BE2C (cell line): ENCODE measurements at places on chromosomes 5 and 9.

- peak; percentile 67 for DNase-seq
These were observed 555.5 kb downstream of the CDH9 start for GRCh38 chr5:26482810-26483375.

DNA sequence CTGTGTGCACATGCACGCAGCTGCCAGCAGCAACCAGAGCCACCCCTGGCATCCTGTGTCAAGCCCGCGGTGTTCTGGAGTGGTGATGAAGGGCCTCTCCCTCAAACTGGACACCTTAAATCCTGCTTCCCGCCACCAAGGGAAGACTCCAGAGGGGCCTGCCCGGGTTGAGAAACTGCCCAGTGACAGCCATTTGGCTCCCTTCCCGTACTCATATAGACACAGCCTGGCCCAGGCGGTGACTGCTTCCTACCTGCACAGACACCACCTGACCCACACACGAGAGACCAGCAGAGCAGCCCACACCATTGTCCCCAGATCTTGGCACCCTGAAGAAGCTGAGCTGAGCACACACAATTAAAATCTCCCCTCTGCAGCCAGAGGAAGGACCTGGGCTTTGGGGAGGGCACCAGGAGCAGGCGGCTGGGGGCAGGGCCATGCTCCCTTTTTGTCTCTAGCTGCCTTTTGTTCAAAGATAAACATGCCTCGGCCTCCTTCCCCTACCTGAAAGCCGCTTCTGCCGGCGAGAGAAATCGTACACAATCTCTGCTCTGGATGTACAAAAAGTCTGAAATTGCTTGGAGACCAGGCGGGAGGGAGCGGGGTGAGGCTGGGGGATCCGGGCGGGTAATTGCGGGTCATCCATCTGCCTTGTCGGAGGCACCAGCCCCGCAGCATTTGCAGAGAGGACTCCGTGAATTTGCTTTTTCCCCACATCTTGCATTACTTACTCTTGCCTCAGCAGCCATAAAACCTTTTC is 78.4 kb downstream of the TSPAN17 start:
- no peak for DNase-seq

DNA sequence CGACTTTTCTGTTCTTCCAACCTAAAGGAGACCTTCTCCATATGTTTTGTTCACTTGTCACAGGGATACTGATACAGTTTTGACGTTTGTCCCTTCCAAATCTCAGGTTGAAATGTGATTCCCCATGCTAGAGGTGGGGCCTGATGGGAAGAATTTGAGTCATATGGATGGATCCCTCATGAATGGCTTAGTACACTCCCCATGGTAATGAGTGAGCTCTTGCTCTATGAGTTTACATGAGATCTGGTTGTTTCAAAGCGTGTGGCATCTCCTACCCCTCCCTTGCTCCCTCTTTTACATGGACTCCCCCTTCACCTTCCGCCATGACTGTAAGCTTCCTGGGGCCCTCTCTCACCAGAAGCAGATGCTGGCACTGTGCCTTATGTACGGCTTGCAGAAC is 6.9 kb downstream of the PIP5K1B start:
- no peak for DNase-seq

DNA sequence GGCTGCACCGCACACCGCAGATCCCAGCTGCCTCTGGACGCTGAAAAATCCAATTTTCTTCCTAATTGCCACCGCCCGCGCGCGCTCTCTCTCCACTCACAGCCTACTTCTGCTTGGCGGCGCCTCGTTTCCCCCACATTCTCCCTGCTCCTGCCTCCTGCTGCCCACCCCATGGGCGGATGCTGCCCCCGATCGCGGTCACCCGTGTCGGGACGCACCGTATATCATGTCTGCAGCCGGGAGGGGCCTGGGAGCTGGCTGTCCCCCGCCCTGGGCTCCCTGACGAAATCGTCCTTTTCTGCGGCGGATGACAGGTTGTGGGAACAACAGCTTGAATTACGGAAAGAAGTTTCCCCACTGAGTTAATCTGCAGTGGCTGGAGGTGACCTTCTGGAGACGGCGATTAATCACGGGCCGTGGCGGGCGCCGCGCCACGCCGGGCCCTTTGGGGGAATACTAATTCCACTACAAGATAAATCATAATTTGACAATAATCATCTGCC is 36.3 kb upstream of the PSD2 start:
- DNase-seq: peak; percentile 57

DNA sequence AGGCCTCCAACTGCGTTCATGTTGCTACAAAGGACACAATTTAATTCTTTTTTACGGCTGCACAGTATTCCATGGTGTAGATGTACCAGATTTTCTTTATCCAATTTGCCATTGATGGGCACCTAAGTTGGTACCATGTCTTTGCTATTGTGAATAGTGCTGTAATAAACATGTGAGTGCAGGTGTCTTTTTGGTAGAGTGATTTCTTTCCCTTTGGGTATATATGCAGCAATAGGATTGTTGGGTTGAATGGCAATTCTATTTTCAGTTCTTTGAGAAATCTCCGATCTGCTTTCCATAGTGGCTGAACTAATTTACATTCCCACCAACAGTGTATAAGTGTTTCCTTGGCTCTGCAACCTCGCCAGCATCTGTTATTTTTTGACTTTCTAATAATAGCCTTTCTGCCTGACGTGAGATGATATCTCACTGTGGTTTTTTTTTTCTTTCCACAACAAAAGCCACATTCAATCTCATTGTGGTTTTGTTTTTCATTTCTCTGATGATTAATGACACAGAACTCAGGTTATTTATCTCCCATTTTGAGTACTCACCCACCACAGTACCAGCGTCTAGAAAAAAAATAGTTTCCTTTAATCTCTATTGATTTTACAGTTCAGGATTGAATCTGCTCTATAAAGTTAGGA is 21.9 kb downstream of the ARRDC3 start:
- DNase-seq: no peak

GRCh38 chr9:4821133-4821532 is 28.4 kb downstream of the RCL1 start:
- no peak for DNase-seq

- DNase-seq: no peak
These were observed 9.9 kb downstream of the NME5 start for GRCh38 chr5:138129347-138129746.
